Stimulated activated CD4-positive, alpha-beta T cell treated with anti-CD3 and anti-CD28 coated beads, TNF-alpha, amount 100 ng/mL, for 48 hours (primary cell): ENCODE measurements at places on chromosomes 7 and 10.

DNA sequence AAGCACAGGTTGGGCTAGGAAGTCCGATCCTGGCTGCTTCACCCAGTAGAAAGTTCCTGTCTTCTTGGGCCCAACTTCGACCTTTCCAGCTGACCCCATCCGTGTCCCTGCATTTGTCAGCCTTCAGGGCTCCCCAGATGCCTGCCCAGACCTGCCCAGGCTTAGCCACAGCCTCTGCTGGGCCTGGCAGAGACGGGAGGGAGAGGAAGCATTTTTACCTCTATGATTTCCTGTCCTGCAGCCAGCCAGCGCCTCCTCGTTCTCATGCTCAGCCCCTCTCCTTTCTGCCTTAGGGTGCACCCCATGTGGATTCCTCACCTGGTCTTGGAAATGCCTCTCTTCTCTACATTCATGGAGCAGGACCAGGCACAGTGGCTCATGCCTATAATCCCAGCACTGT lies 3.7 kb downstream of the METTL27 start:
- no peak for DNase-seq

- peak; percentile 13 for DNase-seq
Measured at GRCh38 chr7:1961701-1962276, 271.0 kb downstream of the MAD1L1 start.

DNA sequence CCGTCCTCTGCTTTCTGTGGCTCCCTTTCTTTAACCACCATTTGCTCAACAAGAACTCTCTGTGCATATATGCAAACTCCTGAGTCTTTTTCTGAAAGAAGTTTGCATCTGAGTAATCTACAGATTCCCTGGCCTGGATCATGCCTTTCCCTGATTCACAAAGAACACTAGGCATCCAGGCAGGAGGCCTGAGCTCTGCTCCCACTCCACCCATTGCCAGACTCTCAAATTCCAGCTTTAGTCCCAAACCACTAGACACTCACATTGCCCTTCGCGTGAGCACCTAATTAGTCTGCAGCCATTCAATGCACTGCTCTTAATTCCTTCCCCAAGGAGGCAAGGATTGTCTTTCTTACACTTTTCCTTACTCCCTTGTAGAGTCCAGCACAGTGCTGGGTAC lies 60.9 kb downstream of the ABCC2 start:
- DNase-seq = no peak

GRCh38 chr7:66903360-66904062 lies 17.5 kb upstream of the TMEM248 start:
- DNase-seq = no peak

DNA sequence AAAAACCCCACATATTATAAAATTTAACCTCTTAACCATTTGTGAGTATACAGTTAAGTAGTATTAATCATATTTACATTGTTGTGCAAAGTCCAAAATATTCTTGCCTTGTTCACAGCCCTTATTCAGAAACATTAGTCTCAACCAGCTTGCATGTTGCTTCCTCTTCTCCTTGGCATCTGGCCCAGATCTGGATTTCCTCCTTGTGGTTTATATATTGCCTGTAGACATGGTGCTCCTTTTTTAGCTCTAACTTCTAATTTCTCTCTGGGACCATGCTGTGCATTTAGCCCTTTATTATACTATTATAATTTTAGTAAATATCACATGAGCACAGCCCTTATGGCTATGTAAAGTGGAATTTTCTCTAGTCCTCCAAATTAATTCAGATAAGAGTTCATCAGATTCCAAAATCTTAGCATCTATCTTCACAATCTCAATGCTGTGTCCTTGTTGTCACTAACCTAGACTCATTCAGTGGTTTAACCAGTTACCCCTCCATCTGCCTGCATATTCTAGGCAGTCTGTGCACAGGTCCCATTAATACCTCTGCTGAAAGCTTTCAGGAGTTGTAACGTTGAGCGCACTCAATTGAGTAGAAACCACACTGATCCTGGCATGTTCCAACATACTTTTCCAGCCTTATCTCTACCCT lies 7.9 kb downstream of the CPED1 start:
- no peak for DNase-seq

- DNase-seq = no peak
Measured at GRCh38 chr7:23346316-23346715, 47.2 kb downstream of the MALSU1 start.

GRCh38 chr10:133475425-133475734 lies 21.6 kb downstream of the SCART1 start:
- no peak for DNase-seq

GRCh38 chr10:24480447-24480846 lies 243.2 kb downstream of the ARHGAP21 start:
- DNase-seq = no peak

- no peak for DNase-seq
Measured at GRCh38 chr7:35993676-35994606, 159.1 kb upstream of the EEPD1 start.

DNA sequence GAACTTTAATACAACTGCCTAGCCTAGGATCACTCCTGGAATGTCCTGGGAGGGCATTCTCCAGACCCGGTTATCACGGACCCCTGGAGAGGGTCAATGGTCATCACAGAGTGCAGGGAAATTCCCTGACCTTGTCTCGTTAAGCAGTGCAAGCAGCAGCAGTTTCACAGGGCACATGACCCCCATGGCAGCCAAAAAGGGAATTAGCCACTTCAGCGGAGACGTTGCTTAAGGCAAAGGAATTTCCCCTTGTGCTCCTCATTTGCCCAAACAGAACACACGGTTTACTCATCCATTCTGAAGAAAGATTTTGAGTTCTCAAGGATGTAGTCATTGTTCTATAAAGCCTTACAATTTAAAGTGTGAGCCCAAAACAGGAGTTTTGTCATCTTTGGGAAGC lies 260.3 kb downstream of the SNX13 start:
- DNase-seq = no peak

DNA sequence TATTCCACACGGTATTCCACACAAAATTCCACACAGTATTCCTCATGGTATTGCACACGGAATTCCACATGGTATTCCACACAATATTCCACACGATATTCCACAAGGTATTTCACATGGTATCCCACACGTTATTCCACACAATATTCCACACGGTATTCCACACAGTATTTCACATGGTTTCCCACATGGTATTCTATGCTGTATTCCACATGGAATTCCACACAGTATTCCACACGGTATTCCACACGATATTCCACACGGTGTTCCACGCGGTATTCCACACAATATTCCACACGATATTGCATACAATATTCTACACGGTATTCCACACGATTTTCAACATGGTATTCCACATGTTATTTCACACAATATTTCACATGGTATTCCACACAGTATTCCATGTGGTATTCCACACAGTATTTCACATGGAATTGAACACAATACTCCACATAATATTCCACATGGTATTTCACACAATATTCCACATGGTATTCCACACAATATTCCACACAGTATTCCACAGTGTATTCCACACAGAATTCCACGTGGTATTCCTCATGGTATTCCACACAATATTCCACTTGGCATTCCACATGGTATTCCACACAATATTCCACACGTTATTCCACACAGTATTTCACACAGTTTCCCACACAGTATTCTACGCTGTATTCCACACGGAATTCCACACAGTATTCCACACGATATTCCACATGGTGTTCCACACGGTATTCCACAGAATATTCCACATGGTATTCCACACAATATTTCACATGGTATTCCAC lies 136.0 kb upstream of the CHST15 start:
- no peak for DNase-seq

GRCh38 chr10:105170521-105170920 lies 529.4 kb downstream of the SORCS3 start:
- DNase-seq = no peak

DNA sequence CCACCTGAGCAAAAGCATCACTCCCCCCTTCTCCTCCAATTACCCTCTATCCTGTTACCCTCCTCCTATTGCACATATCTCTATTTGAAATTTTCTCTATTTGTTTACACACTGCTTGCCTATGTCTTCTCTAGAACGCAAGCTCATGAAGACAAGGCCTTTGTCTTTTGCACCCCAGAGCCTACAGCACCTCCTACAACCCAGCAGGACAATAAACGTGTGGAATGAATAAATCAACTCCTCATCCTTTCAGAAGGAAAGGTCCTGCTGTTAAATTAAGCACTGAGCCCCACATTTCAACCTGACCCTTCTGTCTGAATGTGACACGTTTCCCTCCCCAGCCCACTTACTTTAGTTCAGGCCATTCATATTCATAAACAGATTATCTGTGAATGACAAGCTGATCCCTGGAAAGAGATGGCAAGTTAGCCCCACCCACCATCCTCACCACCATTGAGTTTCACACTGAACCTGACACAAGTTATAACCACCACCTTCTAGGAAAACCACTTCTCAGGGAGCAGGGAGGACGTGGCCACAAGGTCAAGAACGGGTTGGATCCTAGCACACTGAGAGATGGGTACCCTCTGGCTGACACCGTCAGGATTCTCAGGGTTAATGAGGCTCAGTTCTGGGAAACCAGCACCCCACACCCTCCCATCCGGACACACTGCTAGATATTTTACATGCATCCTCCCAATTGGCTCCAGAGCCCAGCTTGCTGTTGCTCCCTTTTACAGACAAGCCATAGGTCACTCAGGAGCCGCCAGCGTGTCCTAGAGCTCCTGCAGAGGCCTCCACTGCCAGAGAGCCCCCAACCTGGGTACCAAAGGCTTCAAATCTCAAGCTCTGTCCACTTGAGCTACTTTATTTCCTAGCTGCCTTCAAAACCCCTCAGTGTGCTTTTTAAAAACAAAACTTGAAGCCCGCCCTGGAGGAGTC lies 934 bp downstream of the PRTFDC1 start:
- no peak for DNase-seq

GRCh38 chr7:1411414-1411813 lies 47.9 kb downstream of the MICALL2 start:
- no peak for DNase-seq

DNA sequence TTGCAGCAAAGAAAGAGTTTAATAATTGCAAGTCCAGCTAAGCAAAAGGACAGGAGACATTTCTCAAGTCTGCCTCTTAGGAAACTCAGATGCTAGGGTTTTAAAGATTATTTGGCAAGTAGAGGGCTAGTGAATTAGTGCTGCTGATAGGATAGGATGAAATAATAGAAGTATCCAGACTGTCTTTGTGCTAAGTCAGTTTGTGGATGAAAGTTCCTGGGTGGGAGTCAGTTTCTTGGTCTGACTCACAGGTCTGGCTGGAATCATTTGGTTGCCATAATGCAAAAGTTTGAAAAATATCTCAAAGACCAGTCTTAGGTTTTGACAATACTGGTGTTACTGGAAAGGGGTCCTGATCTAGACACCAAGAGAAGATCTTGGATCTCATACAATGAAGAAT lies 42.6 kb upstream of the INHBA start:
- DNase-seq = no peak

GRCh38 chr7:82044497-82045080 lies 274.7 kb upstream of the HGF start:
- DNase-seq = no peak
